ENCODE measurements at places on chromosomes 2 and 18.

GRCh38 chr2:10245021-10245420 is 57.7 kb upstream of the HPCAL1 start:
- no peak for DNase-seq

DNA sequence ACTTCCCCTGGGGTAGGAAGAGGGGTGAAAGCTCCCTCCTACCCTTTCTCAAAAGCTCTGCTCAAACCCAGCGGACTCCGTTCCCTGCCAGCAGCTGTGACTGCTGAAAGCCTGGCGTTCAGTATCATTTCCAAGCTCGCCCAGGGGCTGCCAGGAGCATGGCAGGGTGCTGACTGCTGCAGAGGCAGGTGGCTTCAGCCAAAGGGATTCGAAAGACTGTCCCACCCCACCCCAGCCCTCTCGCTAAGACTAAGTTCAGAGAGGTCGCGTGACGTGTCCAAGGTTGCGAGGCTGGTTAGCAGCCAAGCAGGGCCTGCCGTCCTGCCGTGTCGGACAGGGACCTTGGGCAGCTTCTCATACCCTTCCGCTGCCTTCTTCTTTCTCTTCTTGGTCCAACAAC is 72.3 kb upstream of the RAB12 start:
- DNase-seq: no peak

- DNase-seq: no peak
Observed at GRCh38 chr2:142871396-142871795, 6.1 kb upstream of the KYNU start.

- no peak for DNase-seq
Observed at GRCh38 chr2:218234521-218234920, 17.5 kb downstream of the ARPC2 start.

GRCh38 chr2:111054791-111055691 is 65.7 kb upstream of the BCL2L11 start:
- no peak for DNase-seq

DNA sequence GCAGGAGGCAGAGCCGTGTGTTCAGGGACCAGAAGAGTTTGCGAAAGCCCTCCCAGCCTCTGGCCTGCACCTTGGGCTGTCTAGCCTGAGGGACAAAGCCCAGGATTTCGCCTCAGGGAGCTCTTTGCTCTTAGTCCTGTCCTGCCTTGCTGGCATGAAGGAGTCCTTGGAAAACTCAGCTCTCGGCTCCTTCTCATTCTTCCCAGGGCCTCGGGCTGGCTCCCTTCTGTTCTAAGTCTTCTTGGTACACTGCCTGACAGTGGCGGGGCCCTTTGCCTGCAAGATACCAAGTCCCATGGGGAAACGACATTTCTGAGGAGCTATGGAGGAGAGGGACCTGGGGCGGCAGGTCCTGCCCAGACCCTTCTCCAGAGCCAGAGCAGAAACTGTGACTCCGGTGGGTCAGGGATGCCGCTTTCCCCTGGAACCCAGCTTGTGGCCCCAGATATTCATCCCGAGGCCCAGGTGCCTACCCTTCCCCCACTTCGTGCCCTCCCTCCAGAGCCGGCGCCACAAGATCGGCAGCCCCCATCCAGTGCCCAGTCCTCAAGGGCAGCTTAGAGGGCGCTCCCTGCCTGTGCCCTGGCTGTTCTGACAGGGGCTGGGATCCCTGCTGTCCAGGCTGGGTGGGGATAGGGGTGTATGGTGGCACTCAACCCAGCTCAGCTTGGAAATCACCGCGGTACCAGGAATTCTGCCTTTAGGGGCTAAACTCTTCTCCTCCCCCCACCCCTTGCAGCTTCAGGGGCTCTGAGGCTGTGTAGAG is 5.5 kb upstream of the CYP26B1 start:
- DNase-seq: no peak

DNA sequence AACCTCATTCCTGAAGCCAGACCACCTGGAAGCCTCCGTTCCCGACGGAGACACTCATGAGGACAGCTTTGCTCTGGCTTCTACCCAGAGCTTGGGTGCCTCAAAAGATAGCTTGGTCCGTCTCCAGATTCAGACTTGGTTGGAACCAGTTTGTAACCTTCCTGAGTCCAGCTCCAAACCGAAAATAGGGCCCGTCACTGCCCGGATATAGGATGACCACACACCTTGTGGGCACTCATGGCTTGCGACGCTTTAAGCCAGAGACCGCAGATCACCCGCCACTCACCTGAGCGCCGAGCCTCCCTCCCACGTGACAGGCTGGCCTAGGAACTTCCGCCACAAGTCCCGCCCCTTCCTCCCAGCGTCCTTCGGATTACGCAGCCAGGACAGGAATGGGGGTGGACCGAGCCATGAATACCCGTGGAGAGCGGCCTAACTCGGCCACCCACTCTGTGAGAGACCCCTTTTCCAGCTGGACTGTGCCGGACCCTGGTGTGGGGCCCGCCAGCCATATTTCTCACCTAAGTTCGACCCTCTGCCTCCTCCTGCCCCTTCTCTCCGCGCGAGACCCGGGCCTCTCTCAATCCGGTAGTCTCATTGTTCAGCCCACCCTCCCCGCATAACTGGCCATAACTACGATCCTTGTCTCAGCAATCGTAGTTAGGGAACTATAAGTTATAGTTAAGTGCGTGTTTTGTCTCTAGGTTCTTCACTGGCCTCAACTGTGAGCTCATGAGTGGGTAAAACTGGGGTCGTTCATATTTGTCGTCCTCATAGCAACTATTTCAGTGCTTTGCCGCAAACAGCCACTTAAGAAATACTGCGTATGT is at the start of gene MPV17:
Gene MPV17 (minus strand): TSS at position 332 of the 830 bp plus-strand sequence. CDS start 580 bp downstream, outside the sequence.
- DNase-seq: peak; percentile 78

DNA sequence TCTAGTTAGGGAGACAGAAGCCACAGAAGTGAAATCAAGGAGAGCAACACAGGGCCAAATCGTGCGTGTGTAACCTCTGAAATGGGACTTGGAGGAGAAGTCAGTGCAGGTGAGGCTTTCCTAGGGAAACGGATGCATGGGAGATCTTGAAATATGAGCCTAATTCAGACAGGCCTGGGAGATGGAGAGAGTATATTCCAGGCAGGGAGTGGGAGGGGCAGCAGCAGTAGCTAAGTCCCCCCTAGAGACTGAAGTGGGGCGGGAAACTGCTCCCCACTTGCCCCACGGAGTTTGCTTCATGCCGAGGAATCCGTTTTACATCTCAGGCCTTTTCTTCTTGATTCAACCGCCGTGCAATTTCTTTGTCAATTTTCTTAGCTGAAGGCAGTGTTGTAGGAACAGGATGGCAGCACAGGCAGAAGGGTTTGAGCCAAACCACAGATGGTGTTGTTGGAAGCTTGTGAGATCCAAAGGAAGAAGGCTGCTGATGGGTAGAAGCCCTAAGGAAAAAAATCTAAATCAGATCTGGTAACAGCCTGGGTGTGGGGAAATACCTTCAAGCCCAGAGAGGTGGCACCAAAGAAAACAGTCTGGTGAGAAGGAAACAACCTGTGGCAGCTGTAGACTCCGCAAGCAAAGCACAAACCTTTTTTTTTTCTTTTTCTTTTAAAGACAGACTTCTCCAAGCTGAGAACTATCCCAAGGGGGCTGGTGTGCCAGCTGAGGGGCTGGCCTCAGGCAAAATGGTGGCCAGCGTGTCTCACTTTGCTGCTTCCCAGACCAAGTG is 40.2 kb downstream of the EPAS1 start:
- no peak for DNase-seq

- DNase-seq: no peak
Observed at GRCh38 chr2:11281186-11281585, 63.2 kb downstream of the ROCK2 start.

- DNase-seq: no peak
Observed at GRCh38 chr18:69872661-69873060, 75.0 kb downstream of the CD226 start.

DNA sequence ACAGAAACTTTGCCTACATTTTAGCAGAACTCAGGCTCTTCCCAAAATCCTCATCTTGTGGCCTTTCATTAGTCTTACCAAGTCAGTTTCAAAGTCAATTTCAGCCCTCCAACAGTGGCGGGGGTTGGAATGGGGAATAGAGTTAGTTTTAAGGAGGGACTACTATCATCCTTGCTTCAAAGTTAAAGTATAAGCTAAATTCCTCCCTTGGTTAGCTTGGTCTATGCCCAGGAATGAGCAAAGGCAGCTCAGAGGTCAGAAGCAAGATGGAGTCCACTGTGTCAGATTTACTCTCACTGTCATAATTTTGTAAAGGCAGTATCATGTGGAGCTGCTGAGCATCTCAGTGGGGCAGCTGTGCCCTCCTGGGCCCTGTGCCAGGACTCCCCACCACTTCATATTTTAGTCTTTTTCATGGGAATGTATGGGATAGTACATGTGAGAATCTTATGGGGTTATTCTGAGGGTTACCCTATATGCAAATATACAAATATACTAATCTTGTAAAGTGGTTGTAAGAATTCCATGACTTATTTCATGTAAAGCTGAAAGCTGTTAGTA is 145.2 kb upstream of the MMADHC start:
- DNase-seq: no peak

DNA sequence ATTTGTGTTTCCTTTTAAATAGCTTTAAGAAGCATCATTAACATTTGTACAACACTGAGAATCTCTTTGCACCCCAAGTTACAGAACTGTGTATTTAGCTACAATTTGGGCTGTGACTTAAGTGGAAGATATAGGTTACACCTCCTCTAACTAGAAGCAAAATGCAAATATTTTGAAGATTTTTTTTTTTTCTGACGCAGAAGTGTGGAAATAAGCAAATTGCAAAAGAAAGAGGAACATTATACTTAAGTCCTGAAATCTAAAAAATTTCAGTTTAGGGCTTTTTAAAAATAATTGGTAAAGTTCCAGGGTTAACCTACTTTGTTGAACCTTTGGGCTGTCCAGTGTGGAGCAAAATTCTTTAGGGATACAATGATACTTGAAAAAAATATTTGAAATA is 41.4 kb upstream of the RBMS1 start:
- DNase-seq: no peak

- DNase-seq: no peak
Observed at GRCh38 chr2:195984923-195985726, 83.5 kb downstream of the DNAH7 start.

GRCh38 chr2:97695744-97696143 is 17.6 kb upstream of the ZAP70 start:
- no peak for DNase-seq

DNA sequence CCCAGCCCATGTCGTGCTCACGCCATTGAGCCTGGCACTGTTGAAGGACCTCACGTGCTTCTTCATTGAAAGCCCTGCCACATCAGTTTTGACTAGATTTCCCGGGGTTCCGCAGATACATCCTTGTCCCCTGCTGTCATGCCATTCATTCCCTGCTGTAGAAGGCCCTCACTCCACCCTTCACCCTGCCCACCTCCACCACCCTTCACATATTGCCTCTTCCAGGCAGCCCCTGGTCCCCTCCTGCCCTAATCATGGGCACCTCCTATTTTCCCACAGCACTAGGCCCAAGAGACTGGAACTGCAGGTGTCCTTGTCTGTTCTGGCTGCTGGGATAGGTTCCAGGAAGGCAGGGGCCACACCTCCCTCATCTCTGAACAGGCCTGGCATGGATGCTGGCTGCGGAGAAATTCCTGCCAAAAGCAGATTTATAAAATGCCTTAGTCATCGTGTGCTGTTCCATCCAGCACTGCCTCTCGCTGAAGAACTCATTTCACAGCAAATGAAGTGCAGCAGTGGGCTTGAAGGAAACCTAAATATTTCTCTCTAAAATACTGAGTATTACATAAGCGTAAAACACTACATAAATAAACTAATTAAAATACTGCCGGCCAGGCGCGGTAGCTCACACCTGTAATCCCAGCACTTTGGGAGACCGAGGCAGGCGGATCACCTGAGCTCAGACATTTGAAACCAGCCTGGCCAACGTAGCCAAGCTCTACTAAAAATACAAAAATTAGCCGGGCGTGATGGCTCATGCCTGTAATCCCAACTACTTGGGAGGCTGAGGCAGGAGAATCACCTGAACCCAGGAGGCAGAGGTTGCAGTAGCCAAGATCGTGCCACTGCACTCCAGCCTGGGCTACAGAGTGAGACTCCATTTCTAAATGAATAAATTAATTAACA is 38.4 kb downstream of the EIF4E2 start:
- DNase-seq: peak; percentile 66

- no peak for DNase-seq
Observed at GRCh38 chr2:187233811-187234210, 214.2 kb downstream of the CALCRL start.

GRCh38 chr2:163319006-163319405 is 416.8 kb downstream of the FIGN start:
- DNase-seq: no peak

GRCh38 chr2:18651842-18652774 is 62.7 kb upstream of the NT5C1B start:
- peak; percentile 58 for DNase-seq

DNA sequence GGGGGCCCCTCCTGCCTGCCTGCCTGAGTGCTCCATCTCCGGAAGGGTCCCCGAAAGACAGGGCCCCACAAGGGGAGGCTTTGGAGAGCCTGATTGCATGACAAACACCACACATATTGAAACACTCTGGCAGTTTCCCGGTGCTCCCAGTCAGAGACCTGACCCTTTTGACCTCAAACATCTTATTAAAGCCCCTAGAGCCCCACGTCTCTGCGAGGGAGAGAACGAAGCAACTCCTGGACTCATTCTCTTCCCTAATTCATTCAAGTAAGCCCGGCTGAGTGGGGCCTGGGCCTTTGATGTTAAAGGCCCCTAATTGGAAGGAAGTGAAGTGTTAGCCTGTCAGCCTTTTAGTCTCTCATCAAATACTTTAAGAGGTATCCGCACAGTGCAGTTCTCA is 335.6 kb downstream of the CYRIA start:
- no peak for DNase-seq

DNA sequence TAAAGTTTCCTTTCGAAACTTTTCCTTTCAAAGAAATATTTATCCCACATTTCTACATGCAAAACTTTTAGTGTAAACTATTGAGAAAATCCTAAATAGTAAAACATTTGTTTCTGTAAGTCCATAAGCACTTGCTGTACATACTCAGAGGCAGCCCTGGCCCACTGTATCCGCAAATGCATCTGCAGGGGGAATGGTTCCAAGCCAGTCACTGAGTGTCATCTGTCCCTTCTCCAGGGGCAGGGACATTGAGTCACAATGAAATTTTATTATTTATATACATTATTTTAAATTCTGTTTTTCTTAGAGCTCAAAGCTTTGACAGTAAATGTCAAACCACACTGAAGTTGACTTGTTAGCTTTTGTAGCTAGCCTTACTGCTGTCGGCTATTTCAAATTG is 367.2 kb downstream of the MTX2 start:
- DNase-seq: no peak

GRCh38 chr2:36407413-36407812 is 51.8 kb downstream of the CRIM1 start:
- DNase-seq: no peak

DNA sequence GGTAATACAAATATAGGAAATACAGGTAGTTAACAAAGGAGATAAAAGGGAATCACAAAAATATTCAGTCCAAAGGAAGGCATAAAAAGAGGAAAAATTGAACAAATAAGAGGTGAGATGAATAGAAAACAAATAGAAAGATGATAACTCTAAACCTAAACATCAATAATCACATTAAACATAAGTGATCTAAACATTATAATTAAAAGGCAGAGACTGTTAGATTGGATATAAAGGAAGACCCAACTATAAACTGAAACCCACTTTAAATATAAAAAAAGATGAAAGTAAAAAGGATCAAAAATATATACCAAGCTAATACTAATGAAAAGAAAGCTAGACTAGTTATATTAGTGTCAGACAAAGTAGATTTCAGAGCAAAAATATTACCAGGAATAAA is 152.3 kb downstream of the ZBTB7C start:
- DNase-seq: no peak
